ENCODE measurements at places on chromosomes 2 and 18.

DNA sequence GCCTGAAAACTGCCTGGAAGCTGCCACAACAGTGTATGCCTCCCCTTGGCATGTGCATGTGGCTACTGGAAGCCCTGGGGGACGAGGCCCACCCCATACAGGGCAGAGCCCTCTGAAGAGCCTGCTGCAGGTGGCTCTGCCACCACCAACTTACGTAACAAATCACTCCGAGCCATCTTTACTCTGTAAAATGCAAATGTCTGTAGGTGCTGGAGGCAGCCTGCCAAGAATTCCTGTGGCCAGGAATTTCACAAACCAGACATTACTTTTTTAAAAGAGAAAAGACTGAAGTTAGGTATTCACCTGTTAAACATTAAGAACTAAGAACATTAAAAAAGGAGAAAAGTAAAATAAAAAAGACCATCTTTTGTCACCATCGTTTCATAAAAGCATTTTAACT, 106.3 kb downstream of the GPR39 start:
- DNase-seq, result peak; percentile 38

DNA sequence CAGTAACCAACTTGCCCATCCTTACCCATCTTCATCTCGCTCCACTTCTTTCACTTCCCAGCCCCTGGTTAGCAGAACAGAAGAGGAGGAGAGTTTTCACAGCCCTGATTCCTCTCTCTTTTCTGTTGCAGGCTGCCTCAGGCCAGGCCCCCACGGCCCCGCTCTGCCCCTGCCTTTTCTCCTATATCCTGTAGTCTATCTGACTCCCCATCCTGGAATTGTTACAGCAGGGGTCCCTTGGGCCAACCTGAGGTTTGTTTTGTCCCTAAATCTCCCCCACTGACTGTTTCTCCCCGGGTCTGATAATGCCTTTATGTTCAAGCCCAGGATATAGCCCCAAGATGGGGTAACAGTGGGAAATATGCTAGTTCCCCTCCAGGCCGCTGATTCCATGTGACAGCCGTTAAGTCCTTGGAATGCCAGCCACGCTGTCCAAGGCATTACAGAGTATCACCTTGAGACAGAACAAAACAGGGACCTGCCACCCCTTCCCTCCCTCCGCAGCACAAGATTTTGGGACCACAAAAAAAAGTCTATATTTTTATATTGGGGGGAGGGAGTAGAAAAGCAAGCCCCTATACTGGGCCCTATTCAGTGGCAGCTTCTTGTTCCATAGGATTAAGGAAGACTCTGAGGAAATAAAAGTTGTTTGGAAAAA, 1.4 kb downstream of the OST4 start:
- DNase-seq, result no peak

DNA sequence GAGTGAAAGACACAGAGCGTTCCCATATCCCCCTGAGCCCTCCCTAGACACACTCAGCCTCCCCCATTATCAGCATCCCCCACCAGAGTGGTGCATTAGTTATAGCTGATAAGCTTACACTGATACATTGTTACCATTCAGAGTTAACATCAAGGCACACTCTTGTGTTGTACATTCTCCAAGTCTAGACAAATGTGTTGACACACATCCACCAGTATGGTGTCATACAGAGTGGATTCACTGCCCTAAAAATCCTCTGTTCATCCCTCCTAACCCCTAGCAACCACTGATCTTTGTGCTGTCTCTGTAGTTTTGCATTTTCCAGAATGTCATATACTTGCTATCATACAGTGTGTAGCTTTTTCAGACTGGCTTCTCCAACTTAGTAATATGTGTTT, 78.0 kb upstream of the RPL31 start:
- DNase-seq, result no peak

GRCh38 chr18:77099485-77100370, 32.9 kb downstream of the MBP start:
- DNase-seq, result no peak

DNA sequence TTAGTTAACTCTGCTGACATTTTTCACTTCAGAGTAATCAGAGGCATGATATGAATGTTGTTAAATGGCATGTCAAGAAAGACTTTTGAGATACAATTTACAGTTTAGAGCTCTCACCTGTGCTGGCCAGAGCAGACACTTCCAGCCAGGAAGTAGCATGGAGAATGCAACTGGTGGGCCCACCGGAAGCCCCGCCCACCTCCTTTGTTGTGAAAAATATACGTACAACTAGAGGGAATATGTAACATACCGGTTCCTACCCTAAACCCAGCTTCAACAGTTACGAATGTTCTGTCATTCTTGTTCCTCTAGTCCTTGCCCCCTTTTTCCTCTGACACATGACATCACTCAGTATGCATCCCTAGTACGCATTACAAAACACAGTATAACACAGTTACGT, 70.2 kb upstream of the ITM2C start:
- DNase-seq, result peak; percentile 31

GRCh38 chr18:67380867-67381266, 135.7 kb downstream of the DSEL start:
- no peak for DNase-seq

- peak; percentile 40 for DNase-seq
These were observed 54.3 kb downstream of the RAB10 start for GRCh38 chr2:26088038-26088643.

GRCh38 chr18:75530566-75531211, 103.2 kb upstream of the SMIM21 start:
- DNase-seq, result no peak

- peak; percentile 59 for DNase-seq
These were observed 86.6 kb upstream of the ZFP36L2 start for GRCh38 chr2:43312755-43313641.

DNA sequence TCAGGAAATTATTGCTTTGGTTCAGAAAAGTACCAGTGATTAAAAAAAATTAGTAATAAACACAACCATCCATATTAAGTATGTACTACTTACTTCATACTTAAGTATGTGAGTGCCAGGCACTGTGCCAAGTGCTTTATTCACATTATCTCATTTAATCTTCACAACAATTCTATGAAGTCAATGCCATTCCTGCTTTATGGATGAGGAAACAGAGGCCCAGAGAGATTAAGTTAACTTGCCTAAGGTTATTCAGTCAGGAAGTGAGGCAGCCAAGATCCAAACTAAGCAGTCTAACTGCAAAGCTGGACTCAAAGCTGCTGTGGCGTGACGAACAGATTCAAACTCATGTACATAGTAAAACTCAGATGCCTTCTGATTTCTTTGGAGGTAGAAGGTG, 22.3 kb downstream of the DTNB start:
- DNase-seq, result no peak
